SJSA1 (cell line): ENCODE measurements at places on chromosomes 2 and 18.

DNA sequence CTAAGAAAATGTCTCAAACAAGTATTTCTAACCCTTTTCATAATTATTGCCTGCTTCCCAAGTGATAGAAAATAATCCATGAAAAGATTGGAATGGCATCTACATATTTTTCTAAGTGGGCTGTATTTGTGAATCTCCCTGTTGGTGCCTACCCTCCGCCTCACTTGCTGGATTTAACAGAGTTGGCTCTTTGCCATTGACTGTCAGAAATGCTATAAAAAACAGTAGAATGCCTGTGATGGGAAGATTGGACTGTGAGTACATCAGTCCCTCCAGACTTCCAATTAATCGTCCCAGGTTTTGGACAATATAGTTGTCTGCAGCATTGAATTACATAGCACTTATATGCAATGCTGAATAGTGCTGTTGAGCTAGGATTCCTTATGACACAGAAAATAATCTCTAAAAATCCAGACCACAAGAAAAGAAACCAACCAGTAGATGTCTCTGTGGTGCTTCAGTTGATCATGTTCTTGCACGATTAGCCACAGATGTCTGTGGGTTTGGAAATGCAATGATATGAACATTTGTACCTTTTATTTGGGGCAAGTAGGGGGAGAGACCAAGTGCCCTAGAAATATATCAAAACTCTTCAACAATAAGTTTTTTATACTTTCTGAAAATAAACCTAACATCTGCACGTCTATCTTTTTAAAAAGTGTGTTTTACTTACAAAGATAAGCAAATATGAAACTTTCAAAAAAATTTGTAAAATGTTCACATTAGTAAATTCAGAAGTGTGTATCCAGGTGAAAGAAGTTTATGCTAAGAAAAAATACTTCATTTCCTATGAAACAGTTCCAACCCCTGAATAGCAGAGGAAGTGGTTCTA is 88.5 kb downstream of the DYNAP start:
- no peak for DNase-seq

DNA sequence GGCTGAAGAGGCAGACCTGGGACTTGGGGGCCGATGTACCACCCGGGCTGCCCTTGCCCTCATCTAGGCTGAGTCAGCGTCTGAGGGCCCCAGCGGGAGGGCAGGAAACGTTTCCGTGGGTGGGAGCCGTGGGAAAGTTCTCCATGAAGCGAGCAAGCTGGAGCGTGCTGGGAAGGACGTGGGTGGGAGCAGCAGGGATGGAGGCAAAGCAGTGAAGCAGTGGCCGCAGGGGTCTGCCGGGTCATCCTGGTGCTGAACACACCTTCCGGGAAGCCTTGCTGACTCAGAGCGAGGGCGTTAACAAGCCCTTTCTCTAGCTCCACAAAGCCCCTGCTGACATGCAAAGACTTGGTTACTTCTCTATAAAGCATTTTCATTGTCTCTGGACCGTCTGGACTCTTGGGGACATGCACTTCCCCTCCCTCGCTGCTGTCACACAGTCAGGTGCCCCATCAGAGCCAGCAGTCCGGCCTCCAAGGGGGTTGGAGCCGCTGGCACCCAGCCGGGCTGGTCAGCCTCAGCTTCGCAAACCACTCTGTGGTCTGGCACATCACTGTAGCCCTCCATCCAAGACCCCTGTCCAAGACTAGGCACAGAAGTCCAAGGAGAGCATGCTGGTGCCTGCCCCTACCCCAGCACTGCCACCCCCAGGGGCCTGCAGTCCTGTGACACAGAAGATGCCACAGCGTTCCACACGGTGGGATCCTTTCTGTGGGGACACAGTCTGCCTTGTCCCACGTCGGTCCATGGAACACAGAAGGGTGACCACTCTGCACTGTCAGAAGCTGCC is 115.1 kb upstream of the GPC1 start:
- DNase-seq = peak; percentile 57

DNA sequence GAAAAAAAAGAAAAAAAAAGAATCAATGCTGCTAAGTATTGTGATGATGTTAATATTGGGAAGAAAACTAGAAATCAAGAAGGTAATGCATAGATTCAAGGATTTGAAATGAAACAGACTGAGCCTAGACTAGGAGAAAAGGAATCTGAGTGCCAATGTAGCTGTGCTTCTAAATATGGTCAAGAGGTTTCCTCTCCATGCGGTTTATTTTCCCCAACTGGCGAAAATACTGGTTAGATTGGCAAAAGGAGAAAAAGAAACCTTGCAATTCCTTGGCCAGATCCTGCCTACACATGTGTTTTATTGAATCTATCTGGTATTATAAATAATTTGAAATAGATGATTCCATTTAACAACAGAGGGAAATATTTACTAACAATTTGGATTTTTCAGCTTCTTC is 5.7 kb downstream of the SCN3A start:
- no peak for DNase-seq

DNA sequence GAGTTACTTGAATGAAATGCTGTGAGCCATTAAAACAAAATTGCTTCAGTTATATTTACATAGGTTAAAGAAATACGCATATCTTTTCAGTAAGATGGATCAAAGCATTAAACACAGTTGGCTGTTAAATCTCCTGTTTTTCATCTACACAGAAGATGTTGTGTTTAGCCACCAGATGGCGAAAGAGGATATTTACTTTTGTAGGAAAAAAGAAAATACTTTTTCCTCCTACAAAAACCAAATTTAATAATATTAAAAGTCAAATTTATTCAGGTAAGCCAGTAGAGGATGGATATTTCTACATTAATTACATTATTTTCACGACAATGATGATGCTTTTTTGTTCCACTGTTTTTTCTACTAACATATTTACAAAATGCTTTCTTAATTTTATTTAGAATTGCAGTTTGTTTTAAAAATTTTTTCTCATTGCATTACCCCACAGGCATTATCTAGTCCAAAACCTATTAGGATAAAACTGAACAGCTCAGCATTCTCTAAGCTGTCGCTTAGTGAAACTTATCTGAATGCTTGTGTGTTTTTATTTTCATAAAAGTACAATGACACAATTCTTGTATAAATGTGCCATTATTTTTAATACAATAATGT is 173.7 kb downstream of the ASXL3 start:
- DNase-seq = no peak

- no peak for DNase-seq
These were observed 65.9 kb downstream of the AP1S3 start for GRCh38 chr2:223771475-223771874.

- DNase-seq = no peak
These were observed 904.8 kb downstream of the MBD2 start for GRCh38 chr18:53319628-53320027.

DNA sequence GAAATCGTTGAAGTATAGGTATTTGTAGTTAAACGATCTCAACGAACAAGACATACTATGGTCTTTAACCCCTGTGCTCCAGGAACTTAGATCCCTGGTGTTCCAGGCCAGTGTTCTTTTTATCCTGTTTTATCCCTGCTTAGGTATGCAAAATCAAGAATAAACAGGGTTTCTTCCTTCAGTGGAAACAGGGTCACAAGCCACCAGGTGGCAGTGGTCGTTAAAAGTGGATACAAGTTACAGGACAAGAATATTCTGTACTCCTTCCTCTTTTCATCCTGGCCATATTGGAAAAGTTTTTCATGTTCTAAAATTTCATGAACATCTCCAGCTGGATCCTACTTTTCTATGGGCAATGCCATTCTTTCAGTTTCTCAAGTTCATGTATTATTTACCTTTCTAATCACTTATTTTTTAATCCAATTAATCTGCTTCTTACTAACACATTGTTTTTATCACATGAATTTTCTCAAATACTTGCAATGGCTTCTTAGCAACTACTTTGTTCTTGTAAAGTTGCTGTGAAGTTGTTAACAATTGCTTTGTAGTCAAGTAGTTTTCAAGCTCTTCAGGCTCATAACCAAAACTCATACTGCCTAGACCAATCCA is 16.4 kb upstream of the HNMT start:
- peak; percentile 70 for DNase-seq

DNA sequence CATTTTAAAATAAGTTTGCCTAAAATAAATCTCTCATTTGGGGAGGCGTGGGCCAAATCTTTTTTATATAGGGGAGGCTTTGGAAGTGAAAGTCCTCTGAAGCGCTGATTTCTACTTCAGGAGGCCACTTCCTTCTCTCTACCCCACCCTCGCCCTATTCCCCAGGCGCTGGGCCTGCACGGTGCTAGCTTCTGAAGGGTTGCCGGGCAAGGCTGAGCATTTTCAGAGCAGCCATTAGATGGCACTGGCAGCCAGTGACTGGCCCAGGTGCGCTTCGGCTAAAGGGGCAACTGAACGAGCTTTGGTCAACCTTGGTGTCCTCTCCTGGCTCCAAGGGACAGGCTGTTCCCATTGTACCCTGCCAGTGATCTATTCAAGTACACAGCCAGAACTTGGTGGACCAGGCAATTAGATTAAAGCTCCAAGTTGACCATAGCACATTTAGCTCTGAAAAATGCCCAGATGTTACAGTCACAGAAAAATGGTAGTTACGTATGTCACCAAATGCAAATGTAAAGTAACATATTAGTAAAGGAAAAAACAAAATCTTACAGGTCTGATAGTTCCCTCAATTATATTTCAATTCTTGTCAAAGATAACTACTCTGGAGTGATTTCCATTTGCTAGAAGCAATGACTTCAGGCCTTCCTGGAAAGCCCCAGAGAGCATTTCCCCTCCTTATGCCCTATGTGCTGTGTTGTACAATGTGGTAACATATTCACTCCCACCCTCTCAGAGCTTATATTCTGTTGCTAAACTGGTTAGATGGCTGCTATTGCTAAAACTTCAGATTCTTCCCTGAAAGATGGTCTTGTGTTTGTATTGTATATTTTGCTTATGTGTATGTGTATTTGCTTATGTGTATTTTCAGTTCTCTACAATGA is 2.1 kb downstream of the POMC start:
- DNase-seq = no peak

GRCh38 chr2:200021449-200022114 is 66.2 kb downstream of the MAIP1 start:
- DNase-seq = no peak

- DNase-seq = no peak
These were observed 60.9 kb downstream of the LOXHD1 start for GRCh38 chr18:46596119-46596518.

DNA sequence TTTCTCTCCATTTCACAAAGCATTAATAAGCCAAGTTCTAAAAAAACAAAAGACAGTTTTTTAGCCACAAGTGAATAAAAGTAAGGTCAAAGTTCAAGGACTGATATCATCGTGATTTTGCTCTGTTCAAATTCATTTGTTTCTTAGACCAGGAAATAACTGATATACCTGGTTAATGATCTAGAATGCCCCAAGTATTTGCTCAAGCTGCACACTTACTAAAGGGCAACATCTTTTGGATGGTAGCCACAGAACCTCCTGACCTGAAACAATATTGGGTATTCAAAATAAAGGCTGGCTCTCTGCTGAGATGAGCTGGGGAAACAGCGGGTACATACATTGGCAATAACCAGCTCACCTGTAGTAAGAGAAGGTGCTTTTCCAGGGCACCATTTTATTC is 314.7 kb upstream of the LYPD1 start:
- DNase-seq = no peak

DNA sequence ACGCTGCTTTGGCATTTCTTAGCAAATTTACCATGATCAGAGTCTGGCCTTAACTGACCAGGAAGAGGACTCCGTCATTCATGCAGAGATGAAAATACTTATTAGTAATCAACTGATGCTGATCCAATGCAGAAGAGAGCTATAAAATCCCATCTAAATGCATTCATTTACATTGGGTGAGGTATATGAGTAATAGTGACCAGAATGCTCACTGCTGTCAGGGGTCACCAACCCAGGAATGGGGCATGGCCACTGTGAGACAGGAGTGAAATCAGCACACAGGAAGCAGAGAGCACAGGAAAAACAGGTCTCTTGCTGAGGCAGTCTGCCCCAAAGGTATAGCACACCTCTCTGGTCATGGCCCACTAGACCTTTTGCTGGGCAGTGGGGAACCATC is 68.1 kb upstream of the TMEM247 start:
- DNase-seq = no peak

DNA sequence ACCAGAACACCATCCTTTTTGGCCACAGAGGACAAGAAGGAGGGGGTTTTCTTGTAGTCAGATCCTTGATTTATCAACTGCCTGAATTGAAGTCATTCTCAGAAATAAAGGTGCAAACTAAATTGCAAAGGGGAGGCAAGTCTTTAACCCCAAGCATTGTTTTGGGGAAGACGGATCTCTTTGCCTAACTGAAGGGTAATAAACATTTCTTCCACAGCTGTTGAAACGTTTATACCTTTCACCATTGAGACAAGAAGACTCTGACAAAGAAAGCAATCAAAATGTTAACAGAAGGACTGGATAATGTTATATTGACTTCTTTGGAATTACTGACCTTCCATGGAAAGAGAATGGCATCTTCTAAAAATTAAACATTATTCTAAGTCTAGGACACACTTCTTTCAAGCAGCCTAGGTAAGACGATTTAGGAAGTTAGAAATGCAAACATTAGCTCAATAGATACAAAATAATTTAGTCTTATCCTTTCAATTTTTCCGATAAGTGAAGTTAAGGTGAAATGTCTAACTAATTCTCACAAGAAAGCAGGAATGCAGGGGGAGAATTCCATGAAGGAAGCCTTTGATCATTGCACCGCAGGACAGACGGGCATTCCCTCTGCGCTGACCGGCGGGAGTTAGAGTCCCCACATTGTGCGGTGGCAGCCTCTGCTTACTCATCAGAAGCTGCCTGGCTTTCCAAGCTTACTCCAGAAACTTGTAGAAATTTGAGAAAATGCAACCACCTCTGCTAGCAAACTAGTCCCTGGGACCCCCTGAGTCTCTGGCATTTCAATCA is 69.4 kb upstream of the COPS8 start:
- no peak for DNase-seq

GRCh38 chr2:213562539-213563180 is 278.4 kb downstream of the SPAG16 start:
- DNase-seq = no peak

DNA sequence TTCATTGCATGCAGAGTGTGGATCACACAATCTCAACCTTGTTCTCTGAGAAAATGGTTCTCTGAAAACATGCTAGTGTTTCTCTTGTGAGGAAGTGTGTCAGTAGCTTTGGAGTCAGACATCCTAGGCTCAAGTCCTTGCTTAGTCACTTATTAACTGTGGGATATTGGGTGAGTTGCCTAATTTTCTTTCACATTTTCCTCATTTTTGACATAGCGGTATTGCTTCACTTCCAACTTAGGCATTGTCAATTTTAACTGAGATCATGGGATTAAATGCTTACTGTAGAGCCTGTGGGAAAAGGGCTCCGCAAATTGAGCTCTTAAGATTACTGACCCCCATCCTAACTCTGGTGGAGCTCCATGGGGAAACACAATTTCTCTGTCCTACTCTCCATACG is 622.2 kb downstream of the CNTNAP5 start:
- no peak for DNase-seq

- DNase-seq = no peak
These were observed 35.7 kb upstream of the SLC8A1 start for GRCh38 chr2:40487602-40488001.

GRCh38 chr2:133956434-133956935 is 297.4 kb upstream of the MGAT5 start:
- no peak for DNase-seq

DNA sequence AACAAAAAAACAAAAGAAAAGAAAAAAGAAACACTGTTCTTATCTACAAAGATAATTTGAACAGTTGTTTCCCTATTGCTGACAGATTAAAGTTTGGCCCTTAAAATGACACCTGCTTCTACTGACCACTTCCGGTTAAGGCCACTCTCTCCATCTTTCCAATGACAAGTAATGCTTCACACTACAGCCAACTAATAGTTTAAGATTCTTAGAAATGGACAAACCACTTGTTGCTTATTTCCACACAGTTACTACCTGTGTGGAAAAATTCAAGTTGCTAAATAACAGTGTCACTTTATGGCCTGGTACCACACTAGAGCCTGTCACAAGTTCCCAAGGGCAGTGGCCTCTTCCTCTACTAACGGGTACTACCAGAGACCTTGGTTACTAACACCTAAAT is 2.4 kb downstream of the TMEM185B start:
- no peak for DNase-seq
